ENCODE measurements at places on chromosomes 2 and 18.

DNA sequence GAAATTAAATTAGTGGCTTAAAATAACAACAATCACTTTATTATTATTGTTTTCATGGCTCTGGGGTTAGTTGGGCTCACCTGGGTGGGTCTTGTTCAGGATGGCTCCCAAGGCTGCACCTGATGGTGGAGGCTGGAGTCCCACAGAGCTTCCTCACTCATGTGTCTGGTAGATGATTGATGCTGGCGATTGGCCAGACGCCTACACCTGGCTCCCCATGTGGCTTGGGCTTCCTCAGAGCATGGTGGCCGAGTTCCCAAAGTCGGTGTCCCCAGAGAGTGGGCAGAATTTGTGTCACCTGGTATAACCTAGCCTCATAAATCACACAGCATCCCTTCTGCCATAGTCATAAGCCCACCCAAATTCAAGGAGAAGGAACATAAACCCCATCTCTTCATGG, 18.2 kb downstream of the DBI start:
- DNase-seq: no peak

DNA sequence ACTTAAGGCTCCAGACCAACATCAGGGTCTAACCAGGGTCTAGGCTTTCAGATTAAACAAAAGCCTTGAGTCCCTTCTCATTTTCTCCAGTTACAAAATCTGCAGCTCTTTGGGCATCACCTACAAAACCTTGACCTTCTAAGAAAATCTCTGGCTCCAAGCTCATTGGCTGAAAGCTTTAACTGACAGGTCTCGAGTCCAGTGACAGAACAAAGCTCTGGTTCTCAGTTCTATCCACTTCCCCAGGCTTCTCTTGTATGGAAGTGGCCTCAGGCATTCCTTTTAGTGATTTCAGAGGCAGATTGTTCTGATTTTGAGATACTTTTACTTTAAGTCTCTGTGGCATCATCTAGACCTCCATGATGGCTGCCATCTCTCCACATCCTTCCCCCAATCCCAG, 11.3 kb downstream of the SIX2 start:
- DNase-seq: no peak

GRCh38 chr2:109001201-109001600, 12.2 kb upstream of the EDAR start:
- no peak for DNase-seq

DNA sequence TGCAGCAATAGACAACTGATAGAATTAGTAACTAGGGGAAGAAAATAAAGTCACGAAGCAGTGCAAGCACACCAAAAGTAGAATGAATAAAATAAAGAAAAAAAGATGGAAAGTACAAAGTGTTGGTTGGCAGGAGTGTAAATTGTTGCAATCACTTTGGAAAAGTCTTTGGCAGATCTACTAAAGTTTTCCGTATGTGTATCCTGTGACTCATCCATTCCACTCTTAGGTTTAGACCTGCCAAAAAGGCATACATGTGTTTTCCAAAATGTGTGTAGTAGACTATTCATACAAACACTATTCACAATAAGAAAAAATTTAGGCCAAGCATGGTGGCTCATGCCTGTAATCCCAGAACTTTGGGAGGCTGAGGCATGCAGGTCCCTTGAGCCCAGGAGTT, 282.1 kb upstream of the FSIP2 start:
- no peak for DNase-seq

GRCh38 chr2:42223067-42223854, 54.1 kb downstream of the EML4 start:
- no peak for DNase-seq

DNA sequence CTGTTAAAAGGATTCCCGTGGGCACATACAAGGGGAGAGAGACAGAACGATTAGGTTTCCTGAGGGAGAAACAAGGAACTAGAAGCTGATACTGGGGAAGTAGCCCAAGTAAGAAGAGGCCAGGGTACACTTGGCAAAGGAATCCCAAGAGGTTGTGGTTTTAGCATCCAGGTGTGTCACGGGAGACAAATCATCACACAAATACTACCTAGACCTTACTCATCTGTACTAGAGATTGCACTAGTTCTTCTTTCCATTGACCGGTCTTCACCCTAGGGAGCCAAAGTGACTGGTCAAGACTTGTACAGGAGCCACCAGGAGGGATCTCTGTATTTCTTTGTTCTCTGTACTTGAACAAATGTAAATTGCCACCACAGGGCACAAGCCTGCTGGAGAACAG, 14.2 kb upstream of the NR4A2 start:
- no peak for DNase-seq

GRCh38 chr2:128755695-128756364, 437.2 kb upstream of the HS6ST1 start:
- no peak for DNase-seq
